ENCODE measurements at places on chromosomes 11 and 22.

- DNase-seq = no peak
Measured at GRCh38 chr11:107702723-107703122, 9.1 kb downstream of the SLN start.

DNA sequence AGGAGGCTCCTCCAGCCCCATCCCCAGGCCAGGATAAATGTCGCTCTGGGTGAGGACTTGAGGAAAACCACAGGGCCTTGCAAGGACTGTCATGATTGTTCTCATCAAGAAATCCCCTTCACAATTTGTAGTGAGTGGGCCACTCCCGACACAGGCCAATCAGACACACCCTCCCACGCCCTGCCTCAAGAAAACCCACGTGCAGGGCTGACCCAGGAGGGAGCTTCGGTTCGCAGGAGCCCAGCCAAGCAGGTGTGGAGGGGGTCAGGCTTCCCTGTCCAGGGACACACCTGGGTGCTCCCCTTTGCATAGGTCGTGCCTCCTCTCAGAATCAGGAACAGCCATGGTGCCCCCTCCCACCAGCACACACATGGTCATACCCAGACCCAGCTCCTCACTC is 43.2 kb downstream of the SHANK2 start:
- DNase-seq = no peak

DNA sequence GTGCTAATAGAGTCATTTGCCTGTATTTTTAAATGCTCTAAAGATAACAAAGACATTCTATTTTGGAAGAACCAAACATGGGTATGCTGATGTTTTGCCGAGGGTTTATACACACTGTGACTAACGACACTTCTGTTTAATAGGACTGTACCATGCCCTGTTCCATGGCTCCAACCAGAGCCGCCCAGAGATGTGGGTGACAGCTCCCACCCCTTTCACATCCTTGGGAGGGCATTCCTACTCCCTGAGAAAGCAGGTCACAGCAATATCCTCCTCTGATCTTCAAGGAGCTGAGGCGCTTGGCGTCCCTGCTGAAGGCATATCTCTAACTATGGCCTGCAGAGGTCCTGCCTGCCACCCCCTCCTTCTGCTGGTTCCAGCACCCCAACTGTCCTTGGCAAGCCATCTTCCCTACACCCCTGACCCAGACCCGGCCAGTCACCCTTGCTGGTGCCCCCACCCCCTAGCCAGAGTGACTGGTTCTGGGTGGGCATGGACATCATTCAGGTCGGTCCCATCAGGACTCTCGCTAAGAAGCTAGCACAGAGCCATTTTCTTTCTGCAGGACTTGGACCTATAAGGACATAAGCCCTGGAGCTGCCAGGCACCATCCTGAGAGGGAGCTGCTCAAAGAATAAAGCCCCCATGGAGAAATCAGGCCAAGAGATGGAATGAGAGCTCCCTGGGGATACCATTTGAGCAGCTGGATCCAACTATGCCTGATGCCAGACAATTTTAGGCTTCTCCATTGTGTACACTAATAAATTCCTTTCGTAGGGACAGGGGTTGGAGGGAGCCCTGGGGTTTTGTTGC is 381.3 kb downstream of the CTTN start:
- no peak for DNase-seq

- no peak for DNase-seq
Measured at GRCh38 chr22:27075891-27076290, 418.5 kb downstream of the MIAT start.

- DNase-seq = no peak
Measured at GRCh38 chr11:117523680-117524079, 196.0 kb downstream of the CEP164 start.
